Stimulated activated CD4-positive, alpha-beta T cell treated with anti-CD3 and anti-CD28 coated beads, Interleukin-1b, Interleukin-23, amount 100 ng/mL, for 24 hours (primary cell): ENCODE measurements at places on chromosomes 4 and X.

DNA sequence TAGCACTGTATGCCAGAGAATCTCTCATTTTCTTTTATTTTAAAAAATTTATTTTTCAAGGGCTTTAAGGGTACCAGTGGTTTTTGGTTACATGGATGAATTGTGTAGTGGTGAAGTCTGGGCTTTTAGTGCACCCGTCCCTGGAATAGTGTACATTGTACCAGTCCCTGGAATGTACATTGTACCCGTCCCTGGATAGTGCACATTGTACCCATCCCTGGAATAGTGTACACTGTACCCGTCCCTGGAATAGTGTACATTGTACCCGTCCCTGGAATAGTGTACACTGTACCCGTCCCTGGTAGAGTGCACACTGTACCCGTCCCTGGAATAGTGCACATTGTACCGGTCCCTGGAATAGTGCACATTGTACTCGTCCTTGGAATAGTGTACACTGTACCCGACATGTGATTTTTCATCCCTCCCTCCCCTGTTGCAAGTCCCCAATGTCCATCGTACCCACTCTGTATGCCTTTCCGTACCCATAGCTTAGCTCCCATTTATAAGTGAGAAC lies 56.1 kb upstream of the HELT start:
- no peak for DNase-seq

GRCh38 chrX:46642145-46642544 lies 68.6 kb downstream of the CHST7 start:
- DNase-seq: no peak

- no peak for DNase-seq
These were observed 122.5 kb downstream of the NFKB1 start for GRCh38 chr4:102623622-102624021.

DNA sequence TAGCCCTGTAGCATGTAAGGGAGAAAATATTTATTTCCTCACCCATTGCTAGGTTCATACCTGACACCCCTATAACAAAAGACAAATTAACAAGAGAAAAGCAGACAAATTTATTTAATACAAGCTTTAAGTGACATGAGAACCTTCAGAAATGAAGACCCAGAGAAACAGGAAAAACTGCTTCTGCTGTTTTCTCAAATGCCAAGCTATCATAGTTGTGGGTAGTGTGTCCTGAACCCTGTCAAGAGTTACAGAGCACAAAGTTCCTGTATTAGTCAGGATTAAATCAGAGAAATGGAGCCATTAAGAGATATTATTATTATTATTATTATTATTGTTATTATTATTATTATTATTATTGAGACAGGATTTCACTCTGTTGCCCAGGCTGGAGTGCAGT lies 17.5 kb downstream of the CCDC160 start:
- DNase-seq: no peak

DNA sequence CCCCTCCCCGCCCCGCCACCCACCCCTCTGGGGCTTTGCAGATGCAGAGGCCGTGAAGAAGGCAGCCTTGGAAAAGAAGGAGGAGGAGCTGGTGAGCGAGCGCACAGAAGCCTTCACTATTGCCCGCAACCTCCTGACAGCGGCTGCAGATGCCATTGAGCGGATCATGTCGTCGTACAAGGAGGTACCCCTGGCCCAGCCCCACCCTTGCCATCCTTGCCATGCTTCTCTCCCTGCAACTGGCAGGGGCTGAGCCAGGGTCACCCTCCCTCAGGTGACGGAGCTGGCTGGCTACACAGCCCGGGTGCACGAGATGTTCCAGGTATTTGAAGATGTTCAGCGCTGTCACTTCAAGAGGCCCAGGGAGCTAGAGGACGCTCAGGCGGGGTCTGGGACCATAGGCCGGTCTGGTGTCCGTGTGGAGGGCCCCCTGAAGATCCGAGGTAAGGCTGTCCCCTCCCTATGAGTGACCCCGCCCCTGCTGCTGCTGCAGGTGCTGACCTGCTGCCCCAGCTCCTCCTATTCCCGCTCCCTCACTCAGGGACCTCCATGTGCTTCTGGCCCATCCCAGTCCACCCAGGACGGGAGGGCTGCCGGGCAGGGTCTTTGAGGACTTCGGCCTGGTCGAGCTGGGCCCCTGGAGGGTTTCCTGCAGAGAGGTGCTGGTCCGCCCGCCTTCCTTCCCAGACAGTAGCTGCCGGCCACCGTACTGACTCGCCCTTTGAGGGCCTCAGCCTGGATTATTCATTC lies 11.6 kb downstream of the ABCD1 start:
- DNase-seq: no peak

- DNase-seq: no peak
These were observed 3.2 kb downstream of the TDO2 start for GRCh38 chr4:155906554-155907247.

DNA sequence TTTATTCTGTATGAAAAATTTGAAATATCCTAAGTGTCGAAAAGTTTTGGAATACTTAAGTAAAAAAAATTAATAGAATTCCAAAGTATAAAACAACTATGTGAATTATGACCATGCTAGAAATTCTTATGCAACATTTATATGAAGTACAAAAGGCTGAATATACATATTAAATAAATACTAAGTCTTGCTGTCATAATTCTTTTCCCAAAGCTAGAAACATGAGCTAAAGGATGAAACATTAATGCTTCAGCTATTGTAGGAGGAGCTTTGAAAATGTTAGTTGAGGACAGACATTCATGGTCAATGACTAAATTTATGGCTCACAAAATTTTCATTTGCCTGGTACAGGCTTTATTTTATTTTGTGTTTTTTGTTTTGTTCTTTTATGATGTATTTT lies 207.3 kb downstream of the GABRB1 start:
- DNase-seq: no peak
